ENCODE measurements at places on chromosomes 2 and 18.

DNA sequence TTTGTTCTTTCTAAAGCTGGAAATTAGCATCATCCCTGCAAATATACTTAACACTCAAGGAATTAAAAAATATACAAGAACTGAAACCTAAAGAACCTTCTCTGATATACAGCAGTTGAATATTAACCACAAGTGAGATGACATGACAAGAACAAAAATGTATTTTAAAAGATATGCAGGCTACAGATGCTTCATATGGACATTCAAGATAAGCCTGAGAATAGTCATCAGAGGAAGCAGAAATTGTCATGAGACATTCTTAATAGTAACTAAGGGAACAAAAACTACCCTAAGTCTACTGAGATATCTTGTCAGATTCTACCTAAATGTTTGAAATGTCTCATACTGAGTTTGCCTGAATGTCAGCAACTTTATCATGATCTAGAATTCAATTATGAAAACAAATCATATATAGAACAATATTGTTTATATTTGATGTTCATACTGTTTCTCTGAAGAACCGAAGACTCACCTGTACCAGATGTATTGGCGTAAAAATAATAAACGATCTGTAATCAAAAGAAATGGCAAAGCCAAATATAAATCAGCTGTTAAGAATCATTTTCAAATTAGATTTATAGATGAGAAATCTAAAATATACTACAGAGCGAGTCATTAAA is 4.7 kb downstream of the NBAS start:
- no peak for DNase-seq

DNA sequence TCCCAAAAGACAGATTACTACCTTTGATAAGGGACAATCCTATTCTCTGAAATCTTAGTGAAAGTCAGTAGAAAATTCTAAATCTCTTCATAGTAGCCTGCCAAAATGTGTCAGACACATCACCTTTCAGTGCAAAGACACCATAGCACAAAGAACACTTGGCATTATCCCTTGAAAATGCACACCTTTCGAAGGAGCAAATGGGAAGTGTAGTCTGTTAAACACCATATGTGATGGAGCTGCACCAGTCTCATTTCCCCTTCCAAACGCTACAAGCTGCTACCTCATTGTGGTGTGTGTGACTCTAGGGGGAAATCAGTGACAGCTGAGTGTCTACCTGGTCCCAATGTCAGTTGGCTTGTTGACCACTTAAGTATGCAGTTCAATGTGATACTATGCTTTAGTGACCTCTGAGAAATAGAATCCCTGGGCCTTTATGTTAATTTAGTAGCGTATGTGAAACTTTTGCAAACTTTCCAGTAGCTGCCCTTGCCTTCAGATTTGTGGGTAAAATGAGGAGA is 551.7 kb downstream of the ARHGAP15 start:
- no peak for DNase-seq

GRCh38 chr18:59096098-59096789 is 43.4 kb upstream of the SEC11C start:
- no peak for DNase-seq

GRCh38 chr2:205776139-205776538 is 93.8 kb downstream of the NRP2 start:
- DNase-seq = no peak

- DNase-seq = no peak
Measured at GRCh38 chr2:37449761-37450296, 105.4 kb downstream of the QPCT start.

Data from SW 1271 (cell line).